ENCODE measurements at places on chromosomes 5 and 9.

GRCh38 chr5:74665273-74665672 lies 19.8 kb upstream of the HEXB start:
- DNase-seq, result no peak

DNA sequence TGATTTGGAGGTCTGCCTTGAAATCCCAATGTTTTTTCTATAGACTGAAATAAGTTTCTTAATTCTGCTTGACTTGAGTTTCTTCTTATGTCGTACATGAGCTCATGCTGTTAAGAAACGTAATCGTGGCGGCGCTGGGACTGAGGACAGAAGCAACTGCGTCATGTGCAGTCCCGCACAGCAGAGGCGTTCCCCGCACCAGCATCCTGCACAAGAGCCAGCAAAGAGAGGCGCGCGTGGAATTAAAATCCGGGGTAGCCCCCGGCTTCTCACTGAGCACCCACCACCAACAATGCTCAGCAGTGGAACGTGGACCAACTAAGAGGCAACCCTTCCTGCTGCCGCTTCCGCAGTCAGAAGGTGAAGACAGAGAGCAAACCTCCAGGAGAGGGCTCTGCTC lies 496.2 kb upstream of the ADAMTS16 start:
- no peak for DNase-seq

DNA sequence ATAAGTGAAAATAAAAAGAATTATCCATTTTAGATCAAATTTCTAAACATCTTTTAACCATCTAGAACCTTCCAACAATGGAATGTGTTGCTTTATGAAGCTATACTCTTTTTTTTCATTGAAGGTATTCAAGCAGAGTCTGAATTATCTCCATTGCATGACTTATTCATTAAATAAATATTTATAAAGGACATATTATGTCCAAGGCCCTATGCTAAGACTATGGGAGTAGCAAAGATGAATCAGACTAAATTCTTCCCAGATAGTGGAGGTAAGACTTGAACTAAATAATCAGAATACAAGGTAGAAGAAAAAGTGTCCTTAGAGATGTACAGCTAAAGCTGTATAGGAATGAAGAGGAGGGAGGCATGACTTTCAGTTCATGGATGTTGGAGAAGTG lies 215.5 kb upstream of the RGMB start:
- DNase-seq, result no peak

DNA sequence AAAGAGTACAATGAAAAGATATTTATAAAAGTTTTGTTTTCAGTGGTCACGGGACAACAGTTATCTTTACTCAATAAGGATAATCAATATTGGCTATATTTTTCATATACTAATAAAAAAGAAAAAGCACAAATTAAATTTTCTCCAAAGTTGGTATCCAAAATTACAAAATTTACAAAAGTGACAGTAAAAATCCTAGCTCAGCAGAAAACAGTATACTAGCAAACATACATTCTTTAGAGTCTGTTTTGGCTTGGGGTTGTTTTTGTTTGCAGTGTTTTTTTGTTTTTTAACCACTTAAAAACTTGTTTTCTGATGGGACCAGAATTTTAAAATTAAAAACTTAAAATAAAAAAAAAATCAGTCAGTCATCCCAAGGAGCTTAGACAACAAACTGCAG lies 183.2 kb downstream of the DENND1A start:
- DNase-seq, result no peak

DNA sequence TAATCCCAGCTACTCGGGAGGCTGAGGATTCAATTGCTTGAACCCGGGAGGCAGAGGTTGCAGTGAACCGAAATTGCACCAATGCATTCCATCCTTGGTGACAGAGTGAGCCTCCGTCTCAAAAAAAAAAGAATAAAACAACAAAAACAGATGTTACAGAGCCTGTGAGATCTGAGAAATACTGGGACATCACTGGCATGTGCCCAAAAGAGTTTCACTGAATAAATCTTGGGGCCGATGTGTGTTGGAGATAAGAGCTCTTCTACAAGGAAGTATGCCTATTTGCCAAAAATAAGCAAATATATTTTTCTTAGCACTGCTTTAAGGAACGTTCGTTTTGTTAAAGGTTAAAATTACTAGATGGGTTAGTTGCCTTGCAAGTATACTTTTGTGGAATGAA lies 55.1 kb downstream of the KIAA1958 start:
- DNase-seq, result no peak

GRCh38 chr5:126483156-126483555 lies 59.9 kb downstream of the GRAMD2B start:
- DNase-seq, result no peak

DNA sequence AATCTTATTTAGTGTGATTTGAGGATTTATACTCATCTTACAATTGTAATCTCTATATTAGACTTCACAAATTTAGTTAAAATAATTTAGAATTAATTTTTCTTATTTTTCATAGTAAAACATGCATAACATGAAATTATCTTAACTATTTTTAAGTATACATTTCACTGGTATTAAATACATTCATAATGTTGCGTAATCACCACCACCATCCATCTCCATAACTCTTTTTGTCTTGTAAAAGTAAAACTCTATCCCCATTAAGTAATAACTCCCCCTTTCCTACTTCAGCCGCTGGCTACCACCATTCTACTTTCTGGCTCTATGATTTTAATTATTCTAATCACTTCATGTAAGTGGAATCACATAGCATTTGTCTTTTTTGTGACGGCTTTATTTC lies 193.4 kb downstream of the SH3GL2 start:
- DNase-seq, result no peak

GRCh38 chr5:109297900-109298299 lies 111.9 kb downstream of the PJA2 start:
- no peak for DNase-seq
